GM12878 (cell line): ENCODE measurements at places on chromosomes 7 and 10. TPM values are rescaled to one million over a fixed set of nuclear protein-coding genes. Genes with fewer than 3 reads are reported as not detected.

DNA sequence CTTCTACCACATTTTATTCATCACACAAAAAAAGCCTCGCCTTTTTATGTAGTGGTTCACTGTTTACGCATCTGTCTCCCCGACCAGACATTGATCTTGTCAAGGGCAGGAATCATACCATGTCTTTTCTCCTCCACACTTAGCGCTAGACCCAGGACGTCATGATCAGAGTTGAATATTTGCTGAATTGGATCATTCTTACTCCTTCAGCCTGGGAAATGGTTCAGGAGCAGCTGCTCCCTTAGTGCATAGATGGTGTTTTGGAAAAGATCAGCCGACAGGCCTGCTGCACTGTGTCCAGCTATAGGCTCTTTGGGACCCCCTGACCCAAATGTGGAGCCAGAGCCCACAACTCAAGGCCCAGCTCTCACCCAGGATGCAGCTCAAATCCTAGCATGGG lies 249.1 kb upstream of the TMEM72 start:
- no peaks in the 10 kb centered on the region for H3K36me3 ChIP-seq
- no peaks in the 10 kb centered on the region for H3K4me1 ChIP-seq
- H3K27me3 ChIP-seq, result no peaks in the 10 kb centered on the region
- H3K4me3 ChIP-seq, result no peak overlapping the region

The GAD2 gene
- total RNA-seq, result not detected in 2 replicates

DNA sequence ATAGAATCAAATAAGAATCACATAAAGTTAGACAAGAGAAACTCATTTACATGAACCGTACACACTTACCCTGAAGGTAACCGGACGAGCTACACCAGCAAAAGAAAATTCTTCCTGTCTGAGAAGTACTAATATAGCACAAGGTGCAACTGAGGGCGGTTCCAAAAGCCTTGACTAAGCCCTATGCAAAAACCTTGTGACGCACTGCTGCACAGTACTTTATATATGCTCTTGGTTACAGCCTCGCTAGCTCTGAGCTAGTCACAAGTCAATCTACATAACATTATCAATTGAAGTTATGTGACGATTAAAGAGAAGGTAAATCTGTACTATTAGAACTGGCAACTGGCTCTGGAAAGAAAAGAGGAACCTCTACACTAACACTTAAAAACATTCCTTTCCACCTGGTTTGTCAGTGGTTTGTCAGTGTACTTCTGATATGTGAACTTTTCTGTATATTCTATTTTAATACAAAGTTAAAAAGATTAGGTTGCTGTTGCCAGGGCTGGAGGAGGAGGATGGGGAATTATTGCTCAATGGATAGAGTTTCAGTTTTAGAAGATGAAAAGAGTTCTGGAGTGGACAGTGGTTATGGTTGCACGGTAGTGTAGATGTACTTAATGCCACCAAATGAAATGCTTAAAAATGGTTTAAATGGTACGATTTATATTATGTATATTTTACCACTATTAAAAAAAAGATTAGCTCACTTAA lies 21.6 kb downstream of the NT5C3A start:
- DNase-seq, result peak; percentile 89
- peaks cover 5% of the 10 kb centered on the region; the same call in 1 of the 2 replicates for H3K4me1 ChIP-seq
- peaks cover 1% of the 10 kb centered on the region for H3K36me3 ChIP-seq
- H3K4me3 ChIP-seq, result peak overlapping the region; percentile 77
- H3K27ac ChIP-seq, result peak overlapping the region; percentile 71; the same call in 1 of the 2 replicates
- no peaks in the 10 kb centered on the region for H3K27me3 ChIP-seq

GRCh38 chr7:145860809-145861208 lies 255.8 kb upstream of the CNTNAP2 start:
- no peaks in the 10 kb centered on the region for H3K27me3 ChIP-seq
- no peaks in the 10 kb centered on the region for H3K4me1 ChIP-seq
- H3K27ac ChIP-seq, result no peak overlapping the region
- DNase-seq, result no peak
- H3K36me3 ChIP-seq, result no peaks in the 10 kb centered on the region

The ANKRD1 gene
- not detected in 2 replicates for total RNA-seq

The SLC26A3 gene
- total RNA-seq, result 0.46 and 0.53 TPM in 2 replicates

DNA sequence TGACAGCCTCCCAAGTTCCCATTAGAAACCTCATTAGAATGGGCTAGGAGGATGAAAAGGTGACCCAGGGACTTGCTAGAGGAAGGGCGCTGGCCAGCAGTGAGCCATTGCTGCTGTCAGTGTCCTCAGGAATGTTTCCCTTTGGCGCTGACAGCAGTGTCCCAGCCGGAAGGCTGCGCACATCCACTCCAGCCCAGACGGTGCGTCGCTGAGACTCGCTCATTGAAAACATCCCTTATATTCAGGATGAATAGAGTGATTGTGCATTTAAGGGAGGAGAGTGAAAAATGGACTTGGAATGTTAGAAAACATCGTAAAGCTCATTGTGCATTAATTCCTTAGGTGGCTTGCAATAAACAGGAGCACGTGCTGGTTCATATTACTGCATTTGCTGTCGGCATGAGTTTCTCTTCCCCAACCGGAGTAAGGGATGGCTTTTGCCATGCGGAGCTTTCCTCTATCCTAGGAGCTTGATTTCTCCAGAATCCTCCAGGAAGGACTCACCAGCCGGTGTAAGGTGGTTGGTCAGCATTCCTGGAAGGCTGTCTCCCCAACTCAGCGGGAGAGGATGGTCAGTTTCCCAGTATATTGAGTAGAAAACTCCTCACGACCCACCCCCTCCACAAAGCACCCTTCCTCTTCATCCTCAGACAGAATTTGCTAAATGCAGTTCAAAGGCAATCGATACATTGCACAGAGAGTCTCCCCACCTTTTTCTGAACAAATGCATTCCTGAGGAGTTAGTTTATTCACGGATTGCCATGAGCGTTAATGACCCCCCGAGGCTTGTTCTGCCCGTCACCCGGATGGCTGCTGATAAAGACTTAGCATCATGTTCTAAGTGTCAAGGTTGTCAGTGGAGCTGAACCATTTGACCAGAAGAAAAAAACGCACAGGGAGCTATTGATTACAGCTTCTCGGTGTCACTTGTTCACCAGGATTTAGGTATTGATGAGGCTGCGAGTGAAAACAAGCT lies 201.8 kb downstream of the EBF3 start:
- no peaks in the 10 kb centered on the region for H3K36me3 ChIP-seq
- no peak overlapping the region for H3K4me3 ChIP-seq
- H3K4me1 ChIP-seq, result no peaks in the 10 kb centered on the region
- H3K27ac ChIP-seq, result no peak overlapping the region
- no peaks in the 10 kb centered on the region for H3K27me3 ChIP-seq

- DNase-seq, result peak; percentile 20
- no peaks in the 10 kb centered on the region for H3K36me3 ChIP-seq
- no peaks in the 10 kb centered on the region for H3K27me3 ChIP-seq
Observed at GRCh38 chr7:74449809-74450397, 3.8 kb upstream of the GTF2IRD1 start.

DNA sequence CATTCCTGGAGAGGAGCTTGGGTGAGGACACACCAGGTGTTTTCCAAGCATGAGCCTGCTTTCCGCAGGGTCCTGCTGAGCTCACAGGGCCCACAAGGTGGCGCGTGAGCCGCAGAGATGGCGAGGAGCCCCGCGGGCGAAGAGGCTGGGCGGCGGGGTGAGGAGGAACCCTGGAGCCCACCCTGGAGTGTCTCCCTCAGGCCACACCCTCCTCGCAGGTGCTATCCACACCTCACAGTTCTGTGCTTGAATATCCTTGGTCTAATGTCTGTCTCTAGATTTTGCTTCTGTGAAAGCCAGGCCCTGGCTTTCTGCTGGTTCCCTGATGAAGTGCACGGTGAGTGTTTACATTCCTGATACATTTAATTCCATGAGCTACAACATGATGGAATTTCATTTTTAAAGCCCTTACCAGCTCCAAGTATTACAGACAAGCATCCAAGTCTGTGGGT lies 433.6 kb downstream of the ACTR3B start:
- H3K36me3 ChIP-seq, result no peaks in the 10 kb centered on the region
- H3K4me1 ChIP-seq, result no peaks in the 10 kb centered on the region
- H3K27me3 ChIP-seq, result no peaks in the 10 kb centered on the region
- no peak overlapping the region for H3K27ac ChIP-seq
- H3K4me3 ChIP-seq, result no peak overlapping the region
- DNase-seq, result no peak

The GHRHR gene
- total RNA-seq, result not detected in 2 replicates

GRCh38 chr7:117176206-117176605 lies 146.7 kb downstream of the WNT2 start:
- no peak for DNase-seq
- peaks cover 27% of the 10 kb centered on the region for H3K36me3 ChIP-seq
- H3K27me3 ChIP-seq, result no peaks in the 10 kb centered on the region
- H3K4me1 ChIP-seq, result no peaks in the 10 kb centered on the region
- no peak overlapping the region for H3K27ac ChIP-seq

The STEAP1 gene
- 2.1 and 3.2 TPM in 2 replicates for total RNA-seq

DNA sequence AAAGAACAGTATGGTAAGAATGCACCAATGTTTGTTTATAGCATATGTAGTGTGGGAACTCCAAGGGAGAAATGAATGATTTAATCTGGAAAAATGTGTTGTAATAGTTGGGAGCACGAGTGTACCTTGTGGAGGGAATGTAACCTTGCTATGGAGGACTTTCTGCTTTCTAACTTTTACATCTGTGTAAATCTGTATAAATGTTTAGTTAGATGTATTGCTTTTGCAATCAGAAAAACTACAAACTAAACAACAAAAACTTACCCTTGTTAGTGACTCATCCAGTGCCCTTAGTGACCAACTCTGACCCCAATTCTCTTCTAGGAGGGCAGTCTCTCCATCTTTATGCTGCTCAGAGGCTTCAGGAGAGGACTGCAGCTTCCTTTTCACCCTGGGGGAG lies 89.3 kb downstream of the CCNY start:
- no peaks in the 10 kb centered on the region for H3K4me1 ChIP-seq
- no peaks in the 10 kb centered on the region for H3K36me3 ChIP-seq
- H3K4me3 ChIP-seq, result no peak overlapping the region
- no peak for DNase-seq
- no peak overlapping the region for H3K27ac ChIP-seq

- H3K4me3 ChIP-seq, result no peak overlapping the region
- H3K4me1 ChIP-seq, result no peaks in the 10 kb centered on the region
- H3K27me3 ChIP-seq, result no peaks in the 10 kb centered on the region
- H3K36me3 ChIP-seq, result no peaks in the 10 kb centered on the region
- no peak for DNase-seq
Observed at GRCh38 chr7:39042670-39043069, 65.0 kb downstream of the POU6F2 start.

- H3K4me3 ChIP-seq, result no peak overlapping the region
- H3K4me1 ChIP-seq, result no peaks in the 10 kb centered on the region
- H3K27ac ChIP-seq, result no peak overlapping the region
- H3K27me3 ChIP-seq, result no peaks in the 10 kb centered on the region
- DNase-seq, result no peak
- H3K36me3 ChIP-seq, result peaks cover 12% of the 10 kb centered on the region
Observed at GRCh38 chr10:125762692-125763648, 12.7 kb downstream of the MMP21 start.

The RRP12 gene
- 47.7 and 48.3 TPM in 2 replicates for total RNA-seq

DNA sequence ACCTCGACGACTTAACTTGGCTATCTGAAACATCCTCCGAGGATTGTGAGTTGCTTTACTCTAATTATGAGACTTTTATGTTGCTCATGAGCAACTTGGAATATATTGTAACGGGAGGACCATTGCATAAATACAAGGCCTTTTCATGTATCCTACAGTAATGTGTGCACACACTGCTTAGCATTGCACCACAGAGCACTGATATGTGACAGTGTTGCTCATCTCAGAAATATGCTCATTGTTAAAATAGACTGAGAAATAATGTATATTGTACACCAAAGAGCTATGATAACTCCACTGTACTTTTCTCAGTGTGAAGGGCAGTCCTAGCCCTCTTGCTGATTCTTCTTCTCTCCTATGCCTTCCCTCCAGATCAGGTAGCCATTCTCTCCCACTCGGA lies 102.8 kb upstream of the CDK13 start:
- H3K27ac ChIP-seq, result no peak overlapping the region
- H3K4me1 ChIP-seq, result no peaks in the 10 kb centered on the region
- no peak for DNase-seq
- H3K27me3 ChIP-seq, result no peaks in the 10 kb centered on the region; the same call in 1 of the 2 replicates

The CDK14 gene
- total RNA-seq, result 56.7 and 61.3 TPM in 2 replicates

GRCh38 chr10:21314111-21314626 lies 211.3 kb downstream of the SKIDA1 start:
- H3K27ac ChIP-seq, result no peak overlapping the region
- peaks cover 19% of the 10 kb centered on the region for H3K4me1 ChIP-seq
- no peaks in the 10 kb centered on the region for H3K36me3 ChIP-seq
- H3K27me3 ChIP-seq, result no peaks in the 10 kb centered on the region

DNA sequence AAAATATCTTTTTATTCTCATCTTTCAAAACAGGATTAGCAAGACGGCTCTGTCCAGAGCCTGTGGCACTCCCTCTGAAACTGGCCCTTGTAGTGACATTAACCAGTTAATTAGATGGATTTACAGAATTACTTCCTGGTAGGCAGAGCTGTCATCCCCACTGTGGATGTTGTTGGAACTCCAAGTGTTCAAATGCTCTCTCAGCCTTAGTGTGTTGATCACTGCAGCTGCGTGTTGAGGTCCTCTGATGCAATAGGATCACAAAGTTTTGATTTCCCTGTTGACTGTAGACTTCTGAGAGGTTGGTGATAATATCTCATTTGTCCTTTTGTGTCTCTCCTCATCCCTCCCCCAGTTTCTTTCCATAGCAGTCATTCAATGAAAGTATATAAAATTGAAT lies 117.3 kb upstream of the CDK6 start:
- H3K4me3 ChIP-seq, result no peak overlapping the region
- no peaks in the 10 kb centered on the region for H3K4me1 ChIP-seq
- DNase-seq, result no peak
- H3K27ac ChIP-seq, result no peak overlapping the region
- H3K27me3 ChIP-seq, result no peaks in the 10 kb centered on the region
- H3K36me3 ChIP-seq, result no peaks in the 10 kb centered on the region

DNA sequence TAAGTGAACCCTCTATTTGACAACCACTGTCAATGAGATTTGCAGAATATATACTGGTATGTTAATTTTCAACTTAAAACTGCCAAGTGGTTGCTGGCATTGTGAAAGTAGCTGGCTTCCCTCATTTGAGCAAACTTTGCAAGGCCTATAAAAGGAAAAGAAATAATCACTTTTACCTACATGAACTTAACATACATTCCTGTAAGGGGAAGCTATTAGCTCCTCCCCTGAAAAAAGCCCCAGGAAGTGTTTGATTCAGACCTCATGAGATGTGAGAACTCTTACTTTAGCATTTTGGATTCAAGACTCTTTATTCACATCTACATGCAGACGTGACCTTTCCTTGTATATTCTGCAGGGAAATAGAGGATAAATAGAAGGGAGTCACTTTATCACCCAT lies 175.6 kb downstream of the OTUD1 start:
- no peaks in the 10 kb centered on the region for H3K36me3 ChIP-seq
- DNase-seq, result no peak
- no peaks in the 10 kb centered on the region for H3K27me3 ChIP-seq
- no peak overlapping the region for H3K27ac ChIP-seq
- H3K4me1 ChIP-seq, result peaks cover 4% of the 10 kb centered on the region

The SVOPL gene
- not detected in 2 replicates for total RNA-seq

GRCh38 chr10:43026039-43026973 lies 50.6 kb upstream of the RET start:
- H3K27ac ChIP-seq, result no peak overlapping the region
- no peaks in the 10 kb centered on the region for H3K36me3 ChIP-seq
- H3K27me3 ChIP-seq, result no peaks in the 10 kb centered on the region
- DNase-seq, result no peak
